ENCODE measurements at places on chromosomes 5 and 9.

DNA sequence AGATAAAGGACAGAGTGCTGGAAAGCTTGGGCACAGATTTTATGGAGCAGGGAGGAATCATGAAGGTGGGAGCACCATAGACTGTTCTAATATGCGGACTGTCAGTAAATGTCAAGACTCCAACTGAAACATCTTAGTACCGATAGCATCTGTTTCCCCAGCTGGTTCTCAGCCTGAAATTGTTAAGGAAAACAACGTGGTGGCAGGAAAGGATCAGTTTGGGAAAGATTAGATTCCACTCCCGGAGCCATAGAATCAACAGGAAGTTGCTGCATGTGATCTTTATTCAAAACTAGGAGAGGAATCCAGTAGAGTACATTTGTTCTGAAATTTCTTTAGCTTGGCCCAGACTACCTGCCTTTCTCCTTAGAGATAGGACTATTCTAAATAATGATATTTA is 559.1 kb downstream of the CSNK1G3 start:
- no peak for DNase-seq

GRCh38 chr5:149073213-149073612 is 10.4 kb upstream of the SH3TC2 start:
- no peak for DNase-seq

DNA sequence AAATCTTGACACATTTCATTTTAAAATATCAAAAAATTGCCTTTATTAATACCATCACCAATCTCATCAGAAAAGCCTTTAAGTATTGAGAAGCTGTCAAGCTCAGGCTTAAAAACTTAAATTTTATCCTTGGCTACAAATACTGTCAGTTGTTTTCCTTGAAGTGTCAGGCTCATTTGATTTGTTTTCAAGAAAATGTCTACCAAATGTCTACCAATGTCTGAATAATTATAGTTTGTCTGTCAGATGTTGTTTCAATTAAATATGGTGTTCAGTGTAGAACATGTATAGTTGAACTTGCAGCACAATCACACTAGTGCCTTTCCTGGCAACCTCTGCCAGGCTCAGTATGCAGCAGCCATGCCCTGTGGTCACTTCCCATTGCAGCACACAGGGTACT is 455.2 kb upstream of the ADAMTS16 start:
- no peak for DNase-seq

DNA sequence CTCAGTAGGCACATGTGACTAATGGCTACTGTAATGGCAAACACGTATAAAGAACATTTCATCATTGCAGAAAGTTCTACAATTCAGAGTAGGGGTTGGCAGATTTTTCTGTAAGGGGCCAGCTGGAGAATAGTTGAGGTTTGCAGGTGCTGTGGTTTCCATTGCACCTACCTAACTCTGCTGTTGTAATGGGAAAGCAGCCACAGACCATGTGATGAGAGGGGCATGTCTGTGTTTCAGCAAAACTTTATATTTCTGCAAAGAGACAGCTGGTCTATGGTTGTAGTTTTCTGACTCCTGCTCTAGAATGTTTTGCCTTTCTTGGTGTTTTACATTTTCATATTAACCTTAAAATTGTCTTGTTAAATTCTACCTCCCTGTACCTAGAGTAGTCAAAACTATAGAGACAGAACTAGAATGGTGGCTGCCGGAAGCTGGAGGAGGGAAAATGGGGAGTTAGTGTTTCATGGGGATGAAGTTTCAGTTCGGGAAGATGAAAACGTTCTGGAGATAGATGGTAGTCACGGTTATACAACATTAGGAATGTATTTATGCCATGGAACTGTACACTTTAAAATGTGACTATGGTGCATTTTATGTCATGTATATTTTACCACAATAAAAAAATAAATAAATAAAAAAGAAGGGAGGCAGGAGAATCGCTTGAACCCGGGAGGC is 44.3 kb downstream of the NUP214 start:
- DNase-seq = no peak

- no peak for DNase-seq
These were observed 23.6 kb downstream of the OR2V2 start for GRCh38 chr5:181170996-181171395.

DNA sequence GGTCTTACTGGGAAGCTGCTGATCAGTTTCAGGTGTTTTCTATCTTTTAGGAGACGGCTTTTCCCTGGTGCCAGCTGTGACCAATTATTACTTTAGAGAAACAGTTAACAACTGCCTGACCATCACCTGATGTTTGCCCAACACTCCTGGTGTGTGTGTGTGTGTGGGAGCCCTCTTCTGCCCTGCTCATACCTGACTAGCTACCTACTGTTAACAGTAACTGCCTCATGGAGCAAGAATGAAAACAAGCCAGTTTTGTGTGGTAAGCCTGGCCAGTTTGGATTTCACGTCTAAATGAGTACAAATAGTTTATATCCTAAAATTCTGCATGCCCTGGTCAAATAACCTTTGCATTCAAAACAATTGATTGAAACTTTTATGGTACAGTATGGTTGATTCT is 46.1 kb upstream of the RIOK2 start:
- no peak for DNase-seq

- DNase-seq = no peak
These were observed 235.8 kb downstream of the TMEM38B start for GRCh38 chr9:105930011-105930627.

DNA sequence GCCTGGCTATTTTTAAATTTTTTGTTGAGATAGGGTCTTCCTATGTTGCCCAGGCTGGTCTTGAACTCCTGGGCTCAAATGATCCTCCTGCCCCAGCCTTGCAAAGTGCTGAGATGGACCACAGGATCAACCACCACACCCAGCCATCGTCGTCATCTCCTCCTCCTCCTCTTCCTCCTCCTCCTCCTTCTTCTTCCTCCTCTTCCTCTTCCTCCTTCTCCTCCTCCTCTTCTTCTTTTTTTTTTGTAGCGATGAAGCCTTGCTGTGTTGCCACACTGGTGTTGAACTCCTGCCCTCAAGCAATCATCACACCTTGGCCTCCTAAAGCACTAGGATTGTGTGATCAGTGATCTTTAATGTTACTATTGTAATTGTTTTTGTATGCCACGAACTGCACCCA is 49.4 kb upstream of the ERBIN start:
- no peak for DNase-seq

GRCh38 chr5:59559847-59560246 is 333.7 kb downstream of the PDE4D start:
- no peak for DNase-seq

- DNase-seq = no peak
These were observed 78.6 kb downstream of the AMBP start for GRCh38 chr9:113999256-114000062.
